ENCODE measurements at places on chromosomes 4 and X.

DNA sequence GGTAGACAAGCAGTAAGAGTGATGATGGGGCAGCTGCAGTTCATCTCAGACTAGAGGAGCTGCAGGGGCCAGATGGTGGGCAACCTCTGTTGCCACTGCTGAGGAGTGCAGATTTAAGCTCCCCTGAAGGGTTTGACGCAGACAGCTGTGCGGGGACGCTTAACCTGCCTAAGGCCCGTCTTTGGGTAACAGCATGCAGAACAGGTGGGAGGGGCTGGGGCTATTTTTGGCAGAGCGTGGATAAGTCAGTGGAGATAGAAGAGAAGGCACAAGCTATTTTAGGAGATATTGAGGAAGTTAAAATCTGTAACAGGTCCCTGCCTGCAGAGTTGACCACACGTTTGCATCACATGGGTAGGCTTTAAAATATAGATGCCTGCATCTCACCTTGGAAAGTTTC, 10.5 kb downstream of the CD99 start:
- DNase-seq = peak; percentile 60

GRCh38 chr4:60562334-60562733, 637.8 kb upstream of the ADGRL3 start:
- no peak for DNase-seq

DNA sequence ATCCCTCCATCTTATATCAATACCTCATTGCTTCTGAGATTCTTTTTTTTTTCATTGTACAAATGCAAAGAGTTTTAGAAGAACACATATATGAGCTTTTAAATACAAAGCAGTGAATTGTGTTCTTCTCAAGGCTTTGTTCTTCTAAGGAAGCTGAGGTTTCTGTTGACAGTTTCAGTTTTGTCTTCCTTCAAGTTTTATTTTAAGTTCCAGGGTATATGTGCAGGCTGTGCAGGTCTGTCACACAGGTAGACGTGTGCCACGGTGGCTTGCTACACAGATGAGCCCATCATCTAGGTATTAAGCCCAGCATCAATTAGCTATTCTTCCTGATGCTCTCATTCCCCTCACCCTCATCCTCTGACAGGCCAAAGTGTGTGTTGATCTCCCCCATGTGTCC, 201.2 kb upstream of the DIPK2B start:
- no peak for DNase-seq

GRCh38 chr4:82969414-82969813, 41.2 kb downstream of the LIN54 start:
- DNase-seq = no peak

GRCh38 chr4:144817081-144817480, 171.1 kb downstream of the HHIP start:
- DNase-seq = no peak

GRCh38 chr4:152206185-152206584, 329.7 kb downstream of the FBXW7 start:
- no peak for DNase-seq

- DNase-seq = peak; percentile 78
Measured at GRCh38 chrX:46574774-46575381, 1.3 kb downstream of the CHST7 start.

DNA sequence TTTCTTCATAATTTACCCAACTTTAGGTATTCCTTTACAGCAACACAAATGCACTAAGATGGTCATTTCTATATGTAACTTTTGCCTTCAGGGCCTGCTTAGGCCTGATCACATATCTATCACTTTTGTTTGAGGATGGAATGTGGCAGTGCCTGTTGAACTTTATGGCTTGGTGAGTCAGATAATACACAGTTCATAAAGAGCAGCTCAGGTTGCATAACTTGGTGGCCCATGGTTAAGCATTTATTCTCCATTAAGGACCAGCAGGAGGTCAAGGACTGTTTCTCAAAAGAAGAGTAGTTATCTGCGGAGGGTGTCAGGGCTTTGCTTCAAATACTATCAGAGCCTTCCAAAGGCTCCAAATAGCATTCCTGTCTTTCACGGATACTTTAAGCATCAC, 124.1 kb upstream of the PDHA2 start:
- no peak for DNase-seq

- no peak for DNase-seq
Measured at GRCh38 chr4:31768756-31769155, 1048.6 kb downstream of the PCDH7 start.

DNA sequence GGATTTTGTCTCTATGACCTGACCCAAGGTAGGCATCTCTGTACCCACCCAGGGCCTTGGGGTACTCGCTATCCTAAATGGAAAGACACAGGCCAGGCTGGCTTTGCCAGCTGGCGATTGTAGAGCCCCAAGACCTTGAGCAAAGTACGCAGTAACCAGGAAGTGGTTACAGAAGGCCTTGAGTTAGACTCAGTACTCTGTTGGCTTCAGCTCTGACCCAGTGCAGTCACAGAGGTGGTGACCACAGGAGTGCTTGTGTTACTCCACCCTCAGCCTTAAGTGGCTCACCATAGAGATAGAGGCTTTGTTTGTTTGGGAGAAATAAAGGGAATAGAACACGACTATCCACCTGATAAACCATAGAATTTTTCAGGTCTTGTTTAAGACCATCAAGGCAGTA, 880.5 kb upstream of the POU3F4 start:
- no peak for DNase-seq

- DNase-seq = no peak
Measured at GRCh38 chrX:28835991-28836390, 248.7 kb downstream of the IL1RAPL1 start.

GRCh38 chr4:127284236-127284635, 348.5 kb upstream of the INTU start:
- no peak for DNase-seq

- no peak for DNase-seq
Measured at GRCh38 chr4:107799669-107800450, 24.9 kb upstream of the SGMS2 start.

DNA sequence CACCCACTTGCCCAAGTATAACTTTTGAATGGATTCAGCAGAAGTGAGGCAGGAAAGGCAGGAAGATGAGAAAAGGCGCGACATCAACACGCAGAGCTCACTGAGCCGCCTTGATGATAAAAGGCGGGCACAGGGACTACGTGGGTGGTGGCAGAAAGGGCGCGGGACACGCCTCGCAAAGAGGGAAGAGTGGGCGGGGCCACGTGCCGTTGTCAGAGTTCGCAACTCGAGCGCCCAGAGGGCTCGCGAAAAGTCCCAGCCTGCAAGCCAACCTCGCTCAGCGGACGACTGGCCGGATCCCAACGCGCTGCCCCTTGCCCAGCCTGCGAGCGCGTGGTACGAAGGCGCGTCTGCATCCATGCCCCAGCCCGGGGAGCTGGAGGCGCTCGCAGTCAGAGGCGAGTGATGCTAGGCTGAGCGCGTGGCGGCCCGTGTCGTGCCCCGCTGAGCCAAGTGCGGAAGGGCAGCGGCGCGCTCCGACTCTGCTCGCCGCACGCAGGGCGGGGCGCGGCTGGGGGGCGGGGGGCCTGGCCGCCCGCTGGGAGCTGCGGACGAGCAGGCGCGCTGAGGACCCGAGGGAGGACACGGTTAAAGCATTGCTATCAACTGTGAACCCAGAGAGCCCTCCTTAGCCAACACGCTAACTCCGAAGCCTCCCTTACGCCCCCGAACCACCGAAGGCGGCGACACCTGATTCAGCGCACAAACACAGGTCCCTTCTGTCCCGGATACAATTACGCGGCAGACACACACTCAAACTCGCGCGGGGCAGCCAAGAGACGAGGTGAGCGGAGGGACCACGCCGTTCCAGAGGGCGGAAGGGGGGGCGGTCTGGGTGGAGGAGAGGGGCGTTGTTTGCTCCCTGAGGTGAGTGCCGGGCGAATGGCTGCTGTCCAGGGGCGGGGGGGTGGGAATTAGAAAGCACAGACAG, at the start of gene UGT8:
Gene UGT8 (plus strand): TSS at position 617 of the 931 bp plus-strand sequence. CDS start 24,074 bp downstream, outside the sequence.
- DNase-seq = peak; percentile 73

DNA sequence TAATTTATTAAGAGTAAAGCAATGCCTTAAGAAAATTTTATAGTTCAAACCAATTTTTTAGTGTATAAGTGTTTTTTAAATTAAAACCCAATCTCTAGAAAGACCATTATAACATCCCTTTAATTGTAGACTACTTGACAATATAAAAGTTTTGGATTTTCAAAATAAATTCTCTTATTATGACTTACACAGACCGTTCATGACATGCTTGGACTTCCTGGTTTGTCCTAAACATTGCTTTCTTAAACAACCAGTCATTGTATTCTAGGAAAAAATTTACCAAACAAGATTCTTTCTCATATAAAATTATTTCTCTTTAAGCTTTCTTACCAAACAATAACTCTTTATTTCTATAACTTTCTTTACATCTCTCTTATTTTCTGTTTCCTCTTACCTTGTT, 49.0 kb upstream of the CXorf51A start:
- no peak for DNase-seq

Measured in GM06990 (cell line).